HCEC 1CT (cell line): ENCODE measurements at places on chromosomes 16 and 17.

DNA sequence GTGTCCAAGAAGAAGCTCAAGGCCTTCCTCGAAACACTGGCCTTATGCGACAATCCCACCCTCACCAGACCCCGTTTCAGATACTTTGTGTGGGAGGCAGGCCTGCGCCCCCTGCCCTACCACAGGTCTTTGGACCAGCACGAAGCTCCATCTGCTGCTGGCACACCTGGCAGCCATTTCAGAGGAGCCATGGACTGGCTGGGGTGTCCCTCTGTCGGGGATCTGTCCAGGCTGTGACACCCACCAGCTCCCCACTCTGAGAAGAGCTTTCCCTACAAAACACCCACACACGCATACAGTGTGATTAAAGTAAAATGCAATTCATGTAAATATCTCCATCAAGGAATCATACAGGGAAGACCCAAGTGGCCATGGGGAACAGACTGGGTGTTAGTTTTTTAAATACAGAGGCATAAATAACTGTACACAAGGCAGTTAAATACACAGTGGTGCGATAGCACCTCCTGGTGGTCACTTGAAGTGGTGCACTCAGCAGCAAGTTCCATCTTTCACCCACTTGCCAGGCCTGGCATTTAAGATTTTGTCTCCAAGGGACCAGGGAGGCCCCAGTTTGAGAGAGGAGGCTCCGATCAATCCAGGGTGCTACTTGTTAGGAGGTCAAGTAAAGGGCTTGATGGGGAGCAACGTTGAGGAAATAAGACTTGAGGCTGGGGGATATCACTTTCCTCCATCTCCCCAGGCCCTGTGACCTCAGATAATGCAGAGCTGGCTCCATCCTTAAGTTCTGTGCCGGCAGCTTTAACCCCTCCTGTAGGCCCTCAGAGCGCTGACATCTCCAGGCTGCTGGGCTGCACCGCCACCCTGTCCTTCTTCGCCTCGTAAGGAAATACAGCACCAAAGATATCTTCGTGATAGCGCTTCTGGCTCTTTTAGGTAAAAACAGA is 43.6 kb downstream of the NOS2 start:
- DNase-seq: no peak

DNA sequence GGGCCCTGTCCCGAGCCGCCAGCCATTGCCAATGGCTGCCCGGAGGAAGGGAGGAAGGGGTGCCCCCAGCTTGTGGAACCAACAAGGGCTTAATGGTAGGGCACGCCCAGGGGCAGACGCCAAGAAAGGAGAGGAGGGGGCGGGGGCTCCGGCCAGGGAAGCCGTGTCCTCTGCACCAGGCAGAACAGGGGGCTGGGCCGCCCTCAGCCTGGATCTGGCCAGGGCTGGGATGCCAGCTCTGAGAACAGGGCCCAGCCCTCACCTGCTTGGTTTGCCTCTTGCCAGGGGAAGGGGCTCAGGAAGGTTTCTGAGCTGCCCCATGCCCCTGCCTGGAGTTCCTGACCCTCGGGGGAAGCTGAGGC is 35.8 kb upstream of the SLC38A10 start:
- DNase-seq: no peak

GRCh38 chr16:57519796-57520360 is 16.5 kb downstream of the CCDC102A start:
- peak; percentile 44 for DNase-seq

- DNase-seq: no peak
Measured at GRCh38 chr17:59547131-59547915, 18.1 kb upstream of the DHX40 start.

DNA sequence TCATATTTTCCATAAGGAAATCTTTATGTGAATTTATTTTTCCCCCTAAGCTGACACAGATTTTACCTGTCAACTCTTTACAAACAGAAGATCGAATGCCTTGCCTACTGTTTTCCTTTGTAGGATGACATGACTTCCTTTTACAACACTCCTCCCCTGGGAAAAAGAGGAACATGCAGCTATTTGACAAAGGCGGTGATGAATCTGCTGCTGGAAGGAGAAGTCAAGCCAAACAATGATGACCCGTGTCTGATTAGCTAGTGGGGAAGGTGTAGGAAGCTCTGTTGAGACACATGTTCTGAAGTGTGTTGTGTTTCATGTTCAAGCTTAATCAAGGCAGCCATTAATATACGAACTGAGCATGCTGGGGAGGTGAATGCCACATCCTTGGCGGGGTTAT is 238.0 kb downstream of the PHKB start:
- DNase-seq: no peak

- no peak for DNase-seq
Measured at GRCh38 chr16:28505489-28506137, 1.0 kb downstream of the IL27 start.

- peak; percentile 58 for DNase-seq
Measured at GRCh38 chr17:38428643-38429371, 543 bp downstream of the ARHGAP23 start.

GRCh38 chr17:50476545-50477315 is 1.9 kb upstream of the RSAD1 start:
- DNase-seq: no peak

GRCh38 chr16:55929181-55929580 is 54.0 kb upstream of the CES5A start:
- DNase-seq: no peak

- peak; percentile 94 for DNase-seq
Measured at GRCh38 chr16:27286451-27286850, 17.9 kb upstream of the NSMCE1 start.

GRCh38 chr16:1182316-1182671 is 29.4 kb downstream of the CACNA1H start:
- DNase-seq: peak; percentile 63

DNA sequence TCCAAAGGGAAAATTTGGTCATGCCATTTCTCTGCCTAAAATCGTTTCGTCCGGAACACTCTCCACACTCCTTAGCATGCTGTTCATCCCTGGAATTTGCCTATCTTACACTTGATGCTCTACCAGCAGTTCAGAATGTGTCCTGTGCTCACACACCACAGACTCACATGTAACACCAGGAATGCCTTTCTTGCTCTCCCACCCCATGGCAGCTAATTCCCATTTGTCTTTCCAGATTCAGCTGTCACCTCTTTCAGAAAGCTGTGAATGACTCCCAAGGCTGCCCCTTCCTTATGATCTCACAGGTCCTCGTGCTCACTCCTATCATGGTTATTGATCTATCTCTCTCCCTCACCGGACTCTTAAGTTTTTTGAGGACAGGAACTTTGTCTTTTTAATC is 38.1 kb downstream of the HYDIN start:
- DNase-seq: no peak

- DNase-seq: no peak
Measured at GRCh38 chr17:80616705-80617104, 72.1 kb downstream of the RPTOR start.
